HuH-7 (cell line): ENCODE measurements at places on chromosomes 3 and 15.

DNA sequence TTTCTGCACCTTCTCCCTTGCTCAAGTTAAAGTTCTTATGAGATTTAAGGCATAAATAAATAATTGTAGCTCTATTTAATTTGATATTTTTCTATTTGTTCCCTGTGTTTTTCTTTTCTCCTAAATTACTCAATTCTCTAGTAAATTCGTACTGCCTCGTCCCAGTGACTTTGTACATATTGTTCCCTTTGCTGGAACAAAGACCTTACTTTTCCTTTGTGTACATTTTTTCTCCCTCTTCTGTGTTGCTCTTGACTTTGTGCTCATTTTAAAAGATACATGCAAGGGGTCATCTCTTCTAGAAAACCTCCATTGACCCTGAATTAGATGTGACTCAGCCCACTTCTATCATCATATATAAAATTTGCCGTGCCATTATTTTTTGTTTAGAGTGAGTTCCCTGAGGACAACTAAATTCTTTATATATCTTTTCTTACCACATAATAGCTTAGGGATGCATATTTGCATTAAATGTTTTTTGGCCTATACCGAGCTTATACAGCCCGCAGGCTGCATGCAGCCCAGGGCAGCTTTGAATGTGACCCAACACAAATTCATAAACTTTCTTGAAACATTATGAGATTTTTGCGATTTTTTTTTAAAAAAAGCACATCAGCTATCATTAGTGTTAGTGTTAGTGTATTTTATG, 29.6 kb downstream of the PPP4R2 start:
- DNase-seq: no peak

DNA sequence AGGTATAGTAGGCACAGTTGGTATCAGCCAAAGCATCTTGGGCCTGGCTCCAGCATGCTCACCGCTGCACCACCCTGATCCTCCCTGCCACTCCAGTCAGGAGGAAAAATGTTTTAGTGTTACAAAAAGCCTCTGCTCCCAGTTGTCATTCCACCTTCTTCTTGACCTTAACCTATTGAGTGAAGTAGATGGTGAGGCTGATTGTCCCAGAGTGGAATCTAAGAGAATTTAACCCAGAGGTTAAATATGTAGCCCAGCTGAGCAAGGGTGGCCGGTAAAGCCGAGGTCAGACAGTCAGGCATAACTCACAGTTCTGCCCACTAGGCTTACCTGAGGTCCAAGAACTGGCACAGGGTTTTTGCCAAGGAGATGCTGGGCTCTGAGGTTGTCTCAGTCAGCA, 30.7 kb upstream of the TNIK start:
- no peak for DNase-seq

DNA sequence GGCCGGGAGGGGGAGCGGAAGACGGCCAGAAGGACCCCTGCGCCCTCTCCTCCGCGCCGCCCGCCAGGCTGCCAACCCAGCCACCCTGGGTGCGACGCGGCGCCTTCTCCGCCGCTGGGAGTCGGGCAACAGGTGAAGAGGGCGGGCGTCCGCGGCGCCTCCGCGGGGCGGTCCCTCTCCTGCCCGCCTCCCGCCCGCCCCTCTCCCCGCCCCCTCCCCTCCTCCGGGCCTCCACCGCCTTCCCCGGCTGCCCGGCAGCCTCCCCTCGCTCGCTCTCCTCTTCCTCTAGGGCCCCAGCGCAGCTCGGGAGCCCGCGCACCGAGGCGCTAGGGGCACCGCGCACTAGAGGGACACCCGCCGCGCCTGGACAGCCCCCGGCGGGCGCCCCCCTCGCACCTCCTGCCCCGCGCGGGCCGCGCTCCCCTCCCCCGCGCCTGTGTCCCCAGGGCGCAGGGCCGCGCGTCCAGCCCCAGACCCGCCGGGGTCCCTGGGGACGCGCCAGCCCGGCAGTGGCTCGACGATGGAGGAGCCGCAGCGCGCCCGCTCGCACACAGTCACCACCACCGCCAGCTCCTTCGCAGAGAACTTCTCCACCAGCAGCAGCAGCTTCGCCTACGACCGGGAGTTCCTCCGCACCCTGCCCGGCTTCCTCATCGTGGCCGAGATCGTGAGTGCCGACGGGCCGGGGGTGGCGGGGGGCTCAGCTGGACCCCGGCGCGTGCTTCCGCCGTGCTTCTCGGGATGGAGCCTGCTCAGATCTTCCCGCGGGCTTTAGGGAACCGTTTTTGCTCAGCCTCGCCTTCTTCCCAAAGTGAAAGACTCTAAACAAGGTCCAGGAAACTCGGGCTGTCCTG, at the start of gene CMTM8:
TSS of gene CMTM8 (plus strand) at position 228 of the 854 bp plus-strand sequence. CDS start at position 521, 293 bp downstream.
- peak; percentile 94 for DNase-seq

GRCh38 chr3:171306631-171307030, 153.6 kb downstream of the TNIK start:
- DNase-seq: no peak

DNA sequence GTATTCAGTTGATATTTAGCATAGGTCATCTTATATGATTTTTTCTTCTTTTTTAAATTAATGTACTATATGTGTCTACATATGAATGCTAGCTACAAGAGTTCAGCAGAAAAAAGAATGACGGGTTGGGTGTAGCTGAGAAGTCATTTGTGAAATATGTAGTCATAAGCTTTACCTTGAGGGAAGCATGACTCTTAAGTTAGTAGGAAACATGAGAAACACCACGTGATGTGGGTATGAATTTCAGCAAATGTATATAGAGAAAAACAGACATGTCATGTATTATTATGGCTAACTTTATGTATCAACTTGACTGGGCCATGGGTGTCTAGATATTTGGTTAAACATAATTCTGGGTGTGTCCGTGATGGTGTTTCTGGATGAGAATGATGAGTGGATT, 125.0 kb downstream of the RAP2B start:
- no peak for DNase-seq

- no peak for DNase-seq
Measured at GRCh38 chr3:71582612-71583565, 639 bp downstream of the FOXP1 start.

- peak; percentile 46 for DNase-seq
Measured at GRCh38 chr3:30349507-30349906, 256.9 kb upstream of the TGFBR2 start.

DNA sequence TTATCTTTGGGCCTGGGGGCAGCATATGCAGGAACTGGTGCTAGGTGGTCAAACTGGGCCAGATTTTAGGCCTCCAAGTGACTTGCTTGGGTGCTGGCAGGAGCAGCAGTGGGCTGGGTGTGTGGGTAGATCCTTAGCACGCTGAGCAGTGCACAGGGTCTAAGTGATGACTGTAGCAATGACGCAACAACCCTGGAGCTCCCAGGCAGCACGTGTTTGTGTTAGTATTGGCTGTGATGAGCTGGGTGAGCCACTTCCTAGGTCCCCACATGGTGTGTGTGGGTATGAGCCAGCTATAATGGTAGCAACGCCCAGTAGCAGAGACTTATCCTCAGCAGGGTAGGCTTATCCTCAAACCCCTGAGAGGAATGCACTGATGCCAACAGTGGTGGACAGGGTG, 570.6 kb upstream of the ROBO1 start:
- DNase-seq: no peak

DNA sequence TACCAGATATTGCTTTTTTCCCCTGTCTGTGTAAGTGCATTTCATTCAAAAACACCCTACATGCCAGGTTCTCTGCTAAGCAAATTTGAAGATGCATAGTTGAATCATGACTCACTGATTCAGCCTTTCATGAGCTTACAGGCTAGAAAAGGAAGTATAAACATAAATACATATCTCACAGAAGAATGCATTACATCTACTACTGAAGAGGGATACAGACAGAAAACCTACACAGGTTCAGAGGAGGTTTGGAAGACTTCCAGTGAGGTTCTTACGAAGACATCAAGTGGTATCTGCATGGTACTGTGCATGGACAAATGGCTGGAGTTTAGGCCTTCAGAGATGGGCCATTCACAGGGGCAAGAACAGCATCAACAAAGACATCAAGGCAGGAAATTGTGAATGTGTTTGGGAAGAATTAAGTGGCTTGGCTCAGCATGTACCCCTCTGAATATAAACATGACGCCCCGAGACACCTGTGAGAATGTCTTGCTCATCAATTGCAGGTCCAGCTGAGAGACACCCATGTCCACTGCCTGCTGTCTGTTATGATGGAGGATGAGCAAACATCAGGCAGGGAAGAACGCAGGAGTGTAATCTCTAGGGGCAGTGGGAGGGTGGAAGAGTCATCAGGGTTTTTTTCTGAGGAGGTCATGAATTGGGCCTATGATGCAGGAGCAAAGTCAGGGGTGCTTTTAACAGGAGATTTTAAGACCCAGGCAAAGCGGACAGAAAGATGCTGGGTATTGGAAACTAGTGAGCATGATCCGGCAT, 105.1 kb upstream of the GALNT15 start:
- DNase-seq: no peak

GRCh38 chr3:13796701-13797460, 83.0 kb downstream of the WNT7A start:
- no peak for DNase-seq

DNA sequence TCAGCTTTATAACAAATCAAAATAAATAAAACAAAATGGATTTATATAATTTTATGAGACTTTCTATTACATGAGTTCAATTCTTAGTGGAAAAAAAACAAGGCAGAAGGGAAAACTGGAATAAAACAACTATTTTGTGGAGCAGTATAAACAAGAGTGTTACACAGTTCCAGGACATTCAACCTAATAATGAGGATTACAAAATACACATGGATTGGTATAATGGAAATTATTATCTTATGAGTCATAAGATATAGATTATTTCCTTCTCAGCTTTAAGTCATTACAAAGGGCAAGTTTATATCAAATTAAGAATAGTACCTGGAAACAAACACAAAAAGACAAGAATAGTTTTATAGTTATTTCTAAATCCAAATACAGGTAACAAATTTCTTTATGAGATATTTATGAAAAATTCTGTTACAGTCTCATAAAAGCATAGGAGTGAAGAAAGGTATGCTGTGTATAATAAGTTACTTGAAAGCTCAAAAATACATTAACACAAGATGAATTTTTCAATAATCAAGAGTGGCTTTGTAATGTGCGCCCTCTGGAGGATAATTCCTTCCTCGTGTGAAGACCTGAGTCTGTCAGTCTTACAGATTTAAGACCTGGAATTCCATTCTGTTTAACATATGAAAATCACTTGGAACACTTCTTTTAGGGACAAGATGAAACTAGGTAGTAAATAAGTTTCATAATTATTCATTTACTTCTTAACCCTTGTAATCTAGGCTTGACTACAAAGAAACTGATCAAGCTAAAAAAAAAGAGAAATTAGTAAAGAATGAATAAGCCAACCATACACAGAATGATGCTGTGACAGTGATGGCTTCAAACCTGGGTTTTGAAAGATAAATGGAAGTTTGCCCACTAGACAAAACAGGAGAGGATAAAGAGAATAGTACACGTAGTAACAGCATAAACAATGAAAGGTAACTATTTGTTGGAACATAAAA, 9.5 kb downstream of the COPS2 start:
- DNase-seq: peak; percentile 20

GRCh38 chr3:43055806-43056770, 49.8 kb downstream of the POMGNT2 start:
- DNase-seq: no peak

DNA sequence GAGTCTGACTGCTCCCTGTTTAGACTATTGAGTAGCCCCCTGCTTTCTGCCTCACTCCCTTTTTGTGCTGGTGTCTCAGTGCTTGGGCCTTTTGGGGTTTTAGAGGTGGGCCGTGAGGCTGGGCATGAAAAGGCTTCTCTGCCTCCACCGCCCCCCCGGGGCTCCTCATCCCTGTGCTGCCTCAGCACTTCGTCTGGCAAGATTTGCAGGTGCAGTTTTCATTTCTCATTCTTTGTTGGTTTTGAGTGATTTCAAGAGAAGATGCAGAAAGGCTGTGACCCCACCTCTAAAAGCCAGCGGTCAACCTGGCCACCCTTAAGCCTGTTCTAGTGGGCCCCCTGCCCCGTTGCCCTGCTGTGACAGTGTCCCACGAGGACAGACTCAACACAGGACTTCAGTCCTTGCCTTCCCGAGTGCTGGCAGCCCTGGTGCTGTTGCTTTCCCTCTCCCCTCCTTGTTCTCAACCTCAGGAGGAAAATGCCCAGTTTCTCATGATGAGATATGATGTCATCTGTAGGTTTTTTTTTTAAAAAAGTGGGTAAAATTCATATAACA, 38.0 kb downstream of the APBA2 start:
- no peak for DNase-seq

DNA sequence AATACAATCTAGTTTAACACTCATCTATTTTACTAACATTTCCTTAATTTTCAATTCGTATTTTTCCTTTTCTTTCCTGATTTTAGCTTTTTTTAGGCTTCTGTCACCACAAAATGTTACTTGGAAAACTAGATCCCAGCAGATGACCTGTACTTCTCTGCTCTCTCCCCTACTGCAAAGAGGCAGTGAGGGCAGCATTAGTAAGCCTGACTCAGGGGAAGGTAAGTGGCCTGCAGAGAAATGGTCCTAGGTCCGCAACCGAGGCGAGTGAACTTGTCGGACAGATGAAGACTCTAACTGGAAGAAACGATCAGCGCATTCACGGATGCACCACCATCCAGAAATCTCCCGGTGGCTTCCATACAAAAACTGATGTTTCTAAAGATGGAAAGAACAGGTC, 20.4 kb downstream of the TMEM43 start:
- DNase-seq: no peak

DNA sequence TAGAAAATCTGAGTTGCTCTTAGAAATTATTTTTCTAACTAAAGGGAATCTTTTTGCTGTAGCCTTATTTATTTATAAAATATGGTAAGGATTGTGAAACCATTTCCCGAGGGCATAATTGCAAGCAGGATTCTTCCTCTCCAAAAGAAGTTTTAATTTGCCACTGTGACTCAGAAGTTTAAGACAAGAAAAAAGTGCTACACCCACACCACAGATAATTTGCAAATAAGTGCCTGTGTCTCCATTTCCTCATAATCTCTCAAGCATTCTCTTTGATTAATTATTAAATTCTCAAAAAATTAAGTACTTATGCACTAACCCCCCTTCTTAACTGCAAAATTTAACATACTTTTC, 43.6 kb downstream of the RASA2 start:
- no peak for DNase-seq

DNA sequence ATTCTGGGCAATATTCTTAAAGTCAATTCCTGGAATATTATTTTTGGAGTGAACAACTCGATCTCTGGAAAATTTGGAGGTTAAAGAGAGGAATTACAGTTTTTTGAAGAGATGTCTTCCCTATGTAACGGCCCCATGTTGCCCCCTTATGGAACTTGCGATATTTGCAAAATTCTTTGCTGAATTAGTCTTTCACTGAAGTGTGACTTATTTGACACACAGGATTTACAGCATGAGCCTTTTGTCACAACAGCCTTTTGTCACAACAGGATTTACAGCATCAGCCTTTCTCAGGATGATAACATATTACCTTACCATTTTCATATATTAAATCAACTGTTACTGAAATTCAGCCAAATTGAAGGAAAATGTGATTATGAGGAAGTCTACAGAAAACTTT, 37.8 kb upstream of the SPTSSB start:
- DNase-seq: no peak

- no peak for DNase-seq
Measured at GRCh38 chr15:81133782-81134461, at the start of gene CFAP161. TSS of gene CFAP161 (plus strand) at chr15:81134270. CDS start at chr15:81134330, 60 bp downstream.

- DNase-seq: no peak
Measured at GRCh38 chr15:92580933-92581445, 74.6 kb downstream of the FAM174B start.
